ENCODE measurements at places on chromosomes 7 and 10.

- no peak for DNase-seq
Measured at GRCh38 chr10:119663866-119664698, 12.9 kb downstream of the BAG3 start.

- DNase-seq = no peak
Measured at GRCh38 chr7:149846021-149846420, 7.8 kb downstream of the ZNF862 start.

- DNase-seq = no peak
Measured at GRCh38 chr10:60953420-60953819, 9.4 kb upstream of the RHOBTB1 start.

DNA sequence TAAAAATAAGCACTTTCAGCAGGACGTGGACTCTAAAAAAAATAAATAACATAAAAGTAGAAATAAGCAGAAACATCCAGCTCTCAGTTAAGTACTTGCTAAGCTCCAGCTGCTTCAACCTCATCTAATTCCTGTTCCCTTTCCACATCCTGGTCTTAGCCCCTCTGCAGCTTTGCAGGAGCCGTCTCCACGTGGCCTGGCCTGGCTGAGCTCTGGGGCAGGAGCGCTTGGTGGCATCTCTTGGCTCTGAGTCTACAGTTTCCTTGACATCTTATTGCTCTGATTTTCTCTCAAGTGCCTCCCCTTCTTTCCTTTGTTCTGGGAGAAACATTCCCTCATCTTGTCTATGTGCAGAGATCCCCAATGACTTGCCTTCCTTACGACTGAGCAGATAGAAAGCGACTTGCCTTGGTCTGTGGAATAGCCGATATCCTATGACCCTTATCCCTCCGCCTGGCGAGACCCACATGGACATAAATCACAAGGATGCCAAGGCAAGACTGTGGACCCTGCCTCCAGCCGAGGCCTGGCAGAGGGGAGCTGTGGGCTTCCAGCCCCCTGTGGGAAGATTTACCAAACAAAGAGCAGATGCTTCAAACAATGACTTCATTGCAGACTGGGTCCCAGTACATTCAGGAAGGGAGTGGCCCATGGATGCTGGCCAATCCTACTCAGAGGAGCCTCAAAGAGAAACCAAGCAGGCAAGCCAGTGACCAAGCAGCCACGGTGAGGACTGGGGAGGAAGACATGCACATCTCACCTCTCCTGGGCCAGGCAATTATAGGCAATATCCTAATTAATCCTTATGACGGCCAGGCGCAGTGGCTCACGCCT is 61.9 kb downstream of the SPOCK2 start:
- no peak for DNase-seq

DNA sequence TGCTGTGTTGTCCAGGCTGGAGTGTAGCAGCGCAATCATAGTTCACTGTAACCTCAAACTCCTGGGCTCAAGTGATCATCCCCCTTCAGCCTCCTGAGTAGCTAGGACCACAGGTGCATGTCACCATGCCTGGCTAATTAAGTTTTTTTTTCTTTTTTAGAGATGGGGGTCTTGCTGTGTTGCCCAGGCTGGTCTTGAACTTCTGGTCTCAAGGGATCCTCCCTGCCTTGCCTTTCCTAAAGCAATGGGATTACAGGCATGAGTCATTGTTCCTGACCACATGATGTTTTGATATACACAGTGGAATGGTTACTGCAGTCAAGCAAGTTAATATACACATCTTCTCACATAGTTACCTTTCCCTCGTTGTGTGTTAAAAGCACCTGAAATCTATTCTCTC is 140.3 kb downstream of the GPR85 start:
- no peak for DNase-seq

DNA sequence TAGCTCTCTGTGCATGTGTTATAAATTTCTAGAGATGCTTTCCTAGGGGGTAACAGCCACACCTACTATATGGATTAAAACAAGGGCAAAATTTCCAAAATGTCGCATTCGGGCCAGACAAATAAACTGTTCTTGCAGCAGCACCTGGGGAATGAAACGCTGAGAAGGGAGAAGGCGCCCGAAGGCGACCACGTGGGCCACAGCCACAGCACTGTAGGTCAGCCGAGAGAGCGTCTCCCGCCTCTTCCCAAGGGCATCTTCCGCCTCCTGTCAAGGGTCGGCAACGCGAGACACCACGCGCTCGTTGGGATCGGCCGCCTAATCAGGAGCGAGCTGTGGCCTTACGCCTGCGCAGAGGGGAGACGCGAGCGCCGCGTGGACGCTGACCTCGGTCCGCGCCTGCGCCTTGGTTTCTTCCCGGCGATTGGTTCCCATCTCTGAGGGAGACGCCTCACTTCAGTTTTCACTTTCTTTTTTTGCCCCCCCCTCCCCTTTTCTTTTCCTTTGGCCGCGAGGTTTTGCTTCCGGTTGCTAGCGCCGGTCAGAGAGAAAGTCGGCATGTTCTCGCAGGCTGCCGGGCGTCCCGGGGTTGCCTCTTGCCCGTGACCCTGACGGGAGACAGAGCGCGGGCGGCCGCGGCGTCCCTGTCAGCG is at the start of gene TASOR2:
Gene TASOR2 (plus strand): TSS at position 521 of the 653 bp plus-strand sequence. CDS start 35,805 bp downstream, outside the sequence.
- DNase-seq = peak; percentile 91

GRCh38 chr7:28748933-28749584 is 209.1 kb downstream of the TRIL start:
- DNase-seq = no peak

DNA sequence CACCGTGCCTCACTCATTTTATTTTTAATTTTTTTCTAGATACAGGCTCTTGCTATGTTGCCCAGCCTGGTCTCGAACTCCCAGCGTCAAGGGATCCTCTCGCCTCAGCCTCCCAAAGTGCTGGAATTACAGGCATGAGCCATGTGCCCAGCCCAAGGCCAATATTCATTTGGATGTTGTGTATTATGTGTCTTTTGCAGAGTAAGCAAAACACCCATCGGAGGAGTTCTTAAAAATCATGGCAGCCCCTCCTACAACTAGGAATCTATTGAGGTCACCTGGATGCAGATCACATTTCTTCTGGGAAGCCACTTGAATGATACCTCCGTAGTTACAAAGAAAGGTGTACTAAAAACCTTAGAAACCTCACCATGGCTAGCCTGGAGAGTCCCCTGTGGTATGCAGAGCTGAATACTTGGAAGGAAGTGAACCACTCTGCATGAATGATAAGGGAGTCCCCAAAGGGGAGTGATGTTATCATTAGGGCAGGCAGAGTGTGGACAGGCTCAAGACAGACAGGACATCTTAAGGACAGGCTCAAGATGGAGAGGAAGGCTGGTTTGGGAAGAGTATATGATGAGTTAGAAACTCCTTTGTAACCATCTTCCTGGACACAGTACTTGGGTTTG is 185.7 kb downstream of the TAX1BP1 start:
- no peak for DNase-seq

- DNase-seq = no peak
Measured at GRCh38 chr10:113890769-113891168, 36.3 kb downstream of the NHLRC2 start.

DNA sequence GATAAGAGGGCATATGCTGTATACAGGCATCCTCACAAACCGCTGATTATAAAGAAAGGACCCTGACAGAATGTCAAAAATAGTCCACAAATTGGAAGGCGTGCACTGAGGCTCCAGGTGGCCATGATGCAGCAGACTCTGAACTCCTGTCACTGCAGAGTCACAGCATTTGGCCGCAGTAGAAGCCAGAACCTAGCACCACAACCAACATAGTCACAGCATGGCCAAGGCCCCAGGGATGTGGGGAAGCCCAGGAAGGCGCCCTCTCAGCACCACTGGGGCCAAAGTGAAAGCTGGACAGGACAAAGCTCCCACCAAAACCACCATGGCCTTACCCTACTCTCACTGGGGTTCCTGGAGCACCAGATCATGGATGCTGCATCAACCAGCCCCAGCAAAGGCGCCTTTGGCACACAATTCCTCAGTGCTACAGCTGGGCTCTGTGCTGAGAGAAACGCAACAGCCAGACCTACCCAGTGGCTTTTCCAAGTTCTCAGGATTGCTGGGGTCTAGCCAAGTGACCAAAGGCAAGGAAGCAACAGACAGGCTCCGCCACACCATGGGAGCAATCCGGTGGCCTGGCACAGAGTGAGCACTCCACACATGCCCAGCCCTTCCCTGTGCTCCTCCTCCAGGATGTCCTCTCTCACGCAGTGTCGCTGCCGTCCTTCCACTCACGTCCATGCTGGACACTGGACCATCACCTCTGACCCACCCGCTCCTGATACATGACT is 60.2 kb downstream of the STK17A start:
- DNase-seq = no peak

DNA sequence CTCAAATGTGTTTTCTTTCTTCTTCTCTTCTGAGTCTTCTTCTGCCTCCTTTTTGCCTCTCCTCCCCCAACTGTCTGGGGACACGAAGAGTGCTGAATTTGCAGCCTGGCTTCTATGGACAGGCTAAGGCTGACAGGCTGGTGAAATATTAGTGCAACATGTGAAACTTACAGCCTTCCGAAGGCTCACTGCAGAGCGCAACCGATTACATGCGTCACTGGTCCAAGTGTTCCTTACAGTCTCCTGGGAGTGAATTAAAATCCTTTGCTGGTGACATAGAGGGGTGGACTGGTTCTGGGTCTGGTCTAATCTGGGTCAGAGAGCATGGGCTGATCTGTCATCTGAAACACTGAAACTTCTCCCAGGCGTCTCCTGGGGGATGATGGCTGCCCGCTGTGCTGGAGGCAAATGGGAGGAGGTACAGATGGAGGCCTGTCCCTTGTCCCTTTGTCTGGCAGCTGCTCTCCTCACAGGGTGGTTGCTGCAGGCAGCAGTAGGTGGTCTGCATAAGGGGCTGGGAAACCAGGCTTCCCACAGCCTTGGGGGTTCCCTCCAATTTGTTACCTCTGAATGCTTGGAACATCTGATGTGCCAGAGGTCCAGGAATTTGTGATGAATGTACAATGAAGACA is 143.8 kb upstream of the BMPER start:
- no peak for DNase-seq

DNA sequence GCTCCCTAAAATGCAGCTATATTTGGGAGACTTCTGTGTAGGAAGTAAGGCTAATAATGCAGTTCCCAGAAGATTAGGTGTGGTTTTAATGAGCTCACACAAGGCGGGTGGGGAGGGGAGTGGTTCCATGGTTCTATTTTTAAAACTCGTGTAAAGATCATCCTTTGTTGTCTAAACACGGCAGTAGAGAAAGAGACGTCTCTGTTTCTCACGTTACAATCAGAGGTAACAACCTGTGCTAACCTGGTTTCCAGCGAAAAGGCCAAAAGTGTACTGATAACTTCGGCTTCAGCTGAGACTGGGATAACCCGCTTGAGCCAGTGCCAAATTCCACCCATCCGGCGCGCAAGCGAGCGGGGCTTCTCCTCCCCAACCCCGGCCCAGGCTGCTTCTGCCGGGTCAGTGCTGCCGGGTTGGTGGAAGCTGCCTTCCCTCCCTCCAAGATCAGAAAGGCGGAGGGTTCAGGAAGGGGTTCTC is 2.5 kb upstream of the MAP3K8 start:
- no peak for DNase-seq

DNA sequence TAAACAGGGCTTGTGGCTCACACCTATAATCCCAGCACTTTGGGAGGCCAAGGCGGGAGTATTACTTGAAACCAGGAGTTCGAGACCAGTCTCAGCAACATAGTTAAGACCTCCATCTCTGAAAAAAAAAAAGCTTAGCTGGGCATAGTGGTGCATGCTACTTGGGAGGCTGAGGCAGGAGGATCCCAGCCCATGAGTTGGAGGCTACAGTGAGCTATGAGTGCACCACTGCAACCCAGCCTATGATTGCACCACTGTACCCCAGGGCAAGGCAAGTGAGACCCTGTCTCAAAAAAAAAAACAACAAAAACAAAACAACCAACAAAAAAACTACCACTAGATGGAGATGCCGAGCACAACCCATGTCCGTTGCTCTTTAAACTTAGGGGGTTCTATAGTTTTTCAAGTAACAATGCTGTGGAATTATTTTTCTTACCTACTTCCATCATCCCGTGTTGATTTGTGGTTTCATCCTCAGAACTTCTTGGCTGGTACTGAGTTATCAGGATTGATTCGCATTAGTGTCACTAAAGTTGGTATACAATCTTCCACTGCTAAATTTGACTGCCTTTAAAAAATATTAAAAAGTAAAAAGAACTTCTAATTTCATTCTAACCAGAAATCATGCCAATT is 12.2 kb upstream of the REPIN1 start:
- no peak for DNase-seq

DNA sequence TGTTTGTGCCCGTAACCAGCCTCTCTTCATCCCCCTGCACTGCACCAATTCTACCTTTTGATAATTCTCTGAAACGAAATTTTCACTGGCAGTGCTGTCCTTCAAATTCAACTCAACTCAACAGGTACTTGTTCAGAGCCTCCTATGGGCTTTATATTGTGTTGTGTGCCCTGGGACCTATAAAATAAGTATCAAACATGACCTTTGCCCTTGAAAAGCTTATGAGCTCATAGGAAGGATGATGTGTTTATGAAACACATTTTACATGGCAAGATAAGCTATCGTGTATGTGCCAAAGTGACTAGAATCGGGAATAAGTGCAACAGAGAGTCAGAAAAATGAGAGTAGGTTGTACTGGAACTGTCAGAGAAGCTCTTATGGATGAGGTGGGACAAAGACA is 923.5 kb downstream of the LRMDA start:
- DNase-seq = no peak

- DNase-seq = no peak
Measured at GRCh38 chr7:113797420-113798010, 121.3 kb downstream of the PPP1R3A start.

GRCh38 chr7:92973293-92973731 is 136.9 kb upstream of the CDK6 start:
- DNase-seq = no peak

GRCh38 chr10:113997428-113997827 is 46.2 kb upstream of the ADRB1 start:
- no peak for DNase-seq

DNA sequence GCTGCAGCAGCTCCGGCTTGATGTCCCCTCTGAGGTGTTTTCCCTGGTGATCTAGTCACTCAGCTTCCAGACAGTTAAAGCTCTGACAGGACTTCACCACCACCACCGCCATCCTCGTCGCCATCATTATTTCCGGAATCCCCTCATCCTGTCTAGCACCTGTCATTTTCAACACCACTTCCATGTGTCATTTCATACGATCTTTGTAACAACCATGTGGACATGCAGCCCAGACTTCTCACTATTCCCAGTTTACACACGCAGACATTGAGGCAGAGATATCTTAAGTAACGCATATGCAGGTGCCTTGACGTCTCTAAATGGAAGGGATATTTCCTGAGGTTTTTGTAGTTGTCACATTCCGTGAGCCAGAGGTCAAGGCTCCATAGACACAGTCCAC is 530.6 kb upstream of the FOXK1 start:
- no peak for DNase-seq

- no peak for DNase-seq
Measured at GRCh38 chr7:157904211-157904865, 567.5 kb downstream of the DNAJB6 start.

GRCh38 chr10:60031664-60032063 is 125.3 kb upstream of the CCDC6 start:
- peak; percentile 8 for DNase-seq
